Activated CD4-positive, alpha-beta memory T cell treated with anti-CD3 and anti-CD28 coated beads, Interleukin-2, amount 10 ng/mL, durations not matched to agents 7 days and 5 days (primary cell): ENCODE measurements at places on chromosomes 7 and 10. TPM values are rescaled to one million over a fixed set of nuclear protein-coding genes. Genes with fewer than 3 reads are reported as not detected.

Gene OPN1SW
- not detected for total RNA-seq

Gene CYP2E1
- total RNA-seq = 0.43 TPM

Gene GBX1
- total RNA-seq = not detected

Gene CRYGN
- 0.35 TPM for total RNA-seq

Gene TMEM130
- total RNA-seq = not detected

Gene NACAD
- total RNA-seq = 0.60 TPM

Gene KCNH2
- total RNA-seq = 0.15 TPM

Gene PAX4
- total RNA-seq = not detected

Gene C10orf62
- total RNA-seq = not detected

Gene ACTL6B
- total RNA-seq = not detected

Gene ZFYVE27
- total RNA-seq = 29.3 TPM
